ENCODE measurements at places on chromosomes 4 and X. TPM values are rescaled to one million over a fixed set of nuclear protein-coding genes. Genes with fewer than 3 reads are reported as not detected.

Gene RTL9
- 1.9 TPM for polyA plus RNA-seq

Gene KIAA1210
- 0.12 TPM for polyA plus RNA-seq

Gene CITED1
- polyA plus RNA-seq: 13.1 TPM

Gene GRIA3
- polyA plus RNA-seq: 1.7 TPM

- DNase-seq: peak; percentile 36
Observed at GRCh38 chrX:47574076-47574546, 8.1 kb upstream of the TIMP1 start.

DNA sequence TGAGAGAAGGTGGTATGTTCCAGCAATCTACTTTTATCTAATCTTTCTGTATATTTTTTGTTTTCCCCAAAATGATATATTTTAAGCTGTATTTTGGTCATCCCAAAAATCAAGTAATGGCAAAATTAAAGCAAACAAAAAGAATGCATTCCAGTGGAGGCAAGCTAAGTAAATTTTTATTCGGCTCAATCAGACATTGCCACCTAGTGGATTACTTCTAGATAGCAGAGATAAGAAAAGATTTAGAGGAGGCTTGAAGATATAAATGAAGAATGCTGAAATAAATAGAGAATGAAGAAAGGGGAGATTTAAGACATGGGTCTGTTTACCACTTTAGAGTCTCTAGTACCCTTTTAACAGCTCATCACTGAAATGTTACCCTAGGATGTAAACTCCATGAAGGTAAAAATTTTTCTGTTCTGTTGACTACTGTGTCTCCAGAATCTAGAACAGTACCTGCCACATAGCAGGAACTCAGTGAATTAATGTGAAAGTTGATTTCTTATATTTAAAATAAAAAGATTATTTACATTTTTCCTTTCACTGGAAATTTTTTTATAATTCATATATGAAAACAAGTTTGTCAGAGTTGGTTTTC, 110.9 kb upstream of the ANK2 start:
- DNase-seq: peak; percentile 46

DNA sequence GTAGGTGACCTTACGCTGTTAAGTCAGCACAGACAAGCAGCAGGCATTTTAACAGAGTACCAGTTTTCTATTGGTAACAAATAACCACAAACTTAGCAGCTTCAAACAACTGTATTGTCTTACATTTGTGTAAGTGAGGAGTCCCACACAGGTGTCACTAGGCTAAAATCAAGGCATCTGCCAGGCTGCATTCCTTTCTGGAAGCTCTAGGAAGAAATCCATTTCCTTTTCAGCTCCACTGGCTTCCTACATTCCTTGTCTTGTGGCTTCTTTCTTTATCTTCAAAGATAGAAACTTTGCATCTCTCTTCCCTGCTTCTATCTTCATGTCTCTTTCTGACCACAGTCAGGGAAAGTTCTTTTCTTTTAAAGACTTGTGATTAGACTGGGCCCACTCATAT, 139.9 kb downstream of the TMEM144 start:
- no peak for DNase-seq

- DNase-seq: no peak
Observed at GRCh38 chr4:154126276-154126675, 337.4 kb upstream of the SFRP2 start.

DNA sequence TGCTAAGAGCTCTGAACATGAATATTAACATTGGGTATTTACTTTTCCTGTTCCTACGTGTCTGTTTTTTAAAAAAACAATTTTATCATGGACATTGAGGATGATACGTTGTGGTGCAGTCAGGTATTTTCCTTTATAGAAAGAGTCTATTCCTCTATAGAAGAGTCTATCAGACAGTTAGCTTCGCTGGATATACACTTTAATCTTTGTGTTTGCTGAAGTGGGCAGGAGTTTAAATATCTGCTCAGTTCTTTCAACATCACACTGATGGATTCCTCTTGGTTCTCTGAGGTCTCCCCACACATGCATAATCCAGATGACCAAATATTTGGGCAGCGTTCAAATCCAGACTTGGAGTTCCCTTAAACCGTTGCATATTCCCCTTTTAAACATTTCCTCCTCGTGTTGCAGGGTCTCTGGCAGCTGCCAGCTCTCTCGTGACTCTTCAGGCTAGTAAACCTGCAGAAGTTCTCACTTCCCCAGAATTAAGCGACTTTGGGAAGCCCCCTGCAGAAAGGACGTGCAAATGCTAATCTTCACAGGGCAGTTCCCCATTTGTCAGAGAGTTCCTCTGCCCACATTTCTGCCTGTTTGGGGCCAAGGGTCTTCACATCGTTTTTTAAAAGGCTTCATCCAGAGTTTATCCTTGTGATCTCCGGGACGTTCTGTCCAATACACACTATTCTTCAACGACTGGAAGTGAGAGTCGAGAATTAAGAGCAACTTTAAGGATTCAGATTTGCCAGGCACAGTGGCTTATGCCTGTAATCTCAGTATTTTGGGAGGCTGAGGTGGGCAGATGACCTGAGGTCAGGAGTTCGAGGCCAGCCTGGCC, 20.5 kb upstream of the DHRSX start:
- no peak for DNase-seq
